Fibroblast of mammary gland (primary cell): ENCODE measurements at places on chromosomes 6 and 20.

DNA sequence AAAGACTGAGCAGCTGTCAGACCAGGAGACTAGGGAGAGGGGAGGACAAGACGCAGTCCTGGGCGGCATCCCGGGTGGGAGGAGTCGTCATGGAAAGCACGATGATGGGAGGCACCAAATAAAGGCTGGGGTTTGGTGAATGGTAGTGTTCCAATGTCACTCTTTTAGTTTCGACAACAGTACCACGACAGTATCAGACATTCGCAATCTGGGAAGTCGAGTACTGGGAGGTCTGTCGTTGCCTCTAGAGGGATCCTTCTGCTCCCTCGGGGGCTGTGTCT, 32.1 kb downstream of the PSMG4 start:
- no peak for DNase-seq

DNA sequence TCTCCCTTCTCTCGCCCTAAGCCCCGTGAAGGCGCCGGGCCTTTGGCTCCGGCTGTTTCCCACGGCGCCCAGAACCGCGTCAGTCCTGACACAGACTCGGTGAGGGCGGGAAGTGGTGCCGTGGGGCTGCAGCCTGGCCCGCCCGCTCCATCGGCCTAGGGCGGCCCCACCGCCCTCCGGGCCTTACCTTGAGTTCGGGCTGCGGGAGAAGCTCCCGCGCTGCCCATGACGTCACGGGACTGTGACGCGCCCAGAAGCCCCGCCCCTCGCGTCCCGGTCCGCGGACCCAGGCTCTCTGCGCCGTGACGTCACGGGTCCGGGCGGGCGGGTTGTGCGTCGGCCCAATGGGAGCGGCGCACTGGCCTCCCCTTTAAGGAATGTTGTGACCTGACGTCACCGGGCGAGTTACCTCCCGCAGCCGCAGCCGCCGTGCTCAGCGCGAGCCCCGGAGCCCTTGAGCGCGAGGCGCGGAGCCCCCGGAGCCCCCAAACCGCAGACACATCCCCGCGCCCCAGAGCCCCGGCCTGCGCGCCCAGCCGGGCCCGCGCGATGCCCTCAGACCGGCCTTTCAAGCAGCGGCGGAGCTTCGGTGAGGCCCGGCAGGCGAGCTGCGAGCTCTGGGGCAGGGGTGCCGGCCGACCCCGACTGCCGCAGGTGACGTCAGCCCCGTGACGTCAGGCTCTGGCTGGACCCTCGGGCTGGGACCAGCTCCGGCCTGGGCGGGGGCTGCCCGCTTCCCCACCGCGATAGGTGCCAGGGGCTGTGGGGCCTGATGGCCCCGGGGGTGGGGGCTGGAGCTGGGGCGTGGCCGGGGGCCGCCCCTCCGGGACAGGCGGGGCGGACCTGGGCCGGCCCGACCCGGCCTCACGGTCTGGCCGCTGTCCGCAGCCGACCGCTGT, at the start of gene MAP1LC3A:
Gene MAP1LC3A, plus strand, starts transcription at position 399 of the 899 bp plus-strand sequence. Its CDS starts 151 bp downstream, at position 550.
- peak; percentile 93 for DNase-seq

GRCh38 chr20:20248620-20249200, 119.2 kb upstream of the INSM1 start:
- no peak for DNase-seq

DNA sequence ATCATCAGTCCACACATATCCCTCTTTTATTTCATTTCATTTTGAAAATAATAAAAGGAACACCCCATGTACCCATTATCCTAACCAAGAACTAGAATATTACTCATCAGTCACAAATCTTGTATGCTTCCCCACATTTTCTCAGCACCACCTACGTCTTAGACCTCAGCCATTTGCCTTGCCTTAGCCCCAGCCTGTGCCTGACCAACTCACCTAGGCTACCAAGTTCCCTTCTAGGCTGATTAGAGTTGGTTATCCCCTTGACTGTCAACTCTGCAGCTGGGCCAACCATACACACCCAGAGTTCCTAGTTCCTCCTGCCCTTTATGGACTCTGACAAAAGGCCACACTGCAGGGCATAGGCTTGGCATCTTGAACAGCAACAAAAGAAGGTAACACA, 33.4 kb upstream of the IPCEF1 start:
- DNase-seq: no peak

- no peak for DNase-seq
These were observed 14.2 kb upstream of the UNC93A start for GRCh38 chr6:167276772-167277533.

DNA sequence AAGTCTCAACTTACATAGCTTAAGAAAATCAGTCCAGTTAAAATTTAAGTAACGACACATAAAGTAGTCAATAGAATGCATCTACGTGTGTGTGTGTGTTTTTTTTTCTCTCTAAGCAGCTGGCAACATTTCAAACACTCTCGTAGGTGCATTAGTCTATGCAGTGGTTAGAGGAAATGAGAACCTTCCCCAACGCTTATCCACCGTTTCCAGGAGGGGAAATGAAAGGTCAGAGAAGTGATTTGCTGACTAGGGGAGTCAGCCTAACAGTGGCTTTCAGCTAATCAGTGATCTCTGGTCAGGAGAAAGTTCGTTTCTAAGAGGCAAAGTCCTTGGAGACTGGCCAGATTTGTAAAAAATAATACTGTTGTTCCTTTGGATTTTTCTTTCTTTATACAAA, 806.6 kb downstream of the C6orf118 start:
- no peak for DNase-seq

GRCh38 chr20:8812817-8813216, 256.1 kb upstream of the PLCB4 start:
- no peak for DNase-seq

DNA sequence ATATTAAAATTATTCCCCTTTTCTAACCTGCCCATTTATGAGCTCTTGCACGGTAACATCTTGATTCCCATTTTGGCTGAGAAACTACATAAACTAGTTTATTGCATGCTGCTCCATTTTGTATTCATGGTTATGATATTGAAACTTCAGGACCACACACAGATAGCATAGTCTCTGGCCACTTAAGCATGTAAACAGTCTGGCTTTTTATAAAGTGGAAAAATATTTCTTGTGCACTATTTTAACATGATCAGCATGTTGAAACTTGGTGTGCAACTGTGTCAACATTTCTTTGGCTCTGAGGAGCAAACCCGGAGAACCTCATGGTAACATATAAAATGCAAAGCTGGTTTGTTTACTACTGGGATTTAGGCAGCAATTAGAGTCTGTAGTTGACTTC, 70.7 kb downstream of the SLX4IP start:
- DNase-seq: peak; percentile 32

GRCh38 chr20:48635791-48636267, 192.0 kb downstream of the PREX1 start:
- DNase-seq: peak; percentile 33

- DNase-seq: peak; percentile 21
These were observed 10.2 kb upstream of the KIF16B start for GRCh38 chr20:16583474-16583873.

DNA sequence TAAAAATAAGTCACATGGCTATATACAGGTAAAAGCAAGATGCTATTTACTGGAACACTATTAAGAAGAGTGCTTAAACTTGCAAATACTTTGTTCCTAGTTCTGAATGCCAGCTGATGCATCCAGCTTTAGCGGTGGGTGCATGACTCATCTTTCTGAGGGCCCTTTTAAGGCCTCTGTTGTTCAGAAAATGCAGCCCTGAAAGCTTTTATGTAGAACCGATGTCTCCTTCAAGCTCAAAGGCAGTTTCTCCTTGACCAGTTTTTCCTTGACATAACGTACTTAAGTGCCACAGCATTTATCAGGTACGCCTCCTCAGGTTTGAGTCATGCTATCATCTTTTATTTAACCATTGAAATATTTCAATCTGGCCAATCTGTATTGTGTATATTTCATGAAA, 82.8 kb downstream of the MLIP start:
- peak; percentile 56 for DNase-seq

GRCh38 chr6:130252527-130253237, 29.9 kb upstream of the SAMD3 start:
- no peak for DNase-seq

- DNase-seq: no peak
These were observed 37.5 kb upstream of the SMOC2 start for GRCh38 chr6:168403370-168404005.

GRCh38 chr6:17600527-17601385, 654 bp downstream of the FAM8A1 start:
- DNase-seq: peak; percentile 13

GRCh38 chr20:59224236-59224635, 60.6 kb downstream of the ZNF831 start:
- no peak for DNase-seq

DNA sequence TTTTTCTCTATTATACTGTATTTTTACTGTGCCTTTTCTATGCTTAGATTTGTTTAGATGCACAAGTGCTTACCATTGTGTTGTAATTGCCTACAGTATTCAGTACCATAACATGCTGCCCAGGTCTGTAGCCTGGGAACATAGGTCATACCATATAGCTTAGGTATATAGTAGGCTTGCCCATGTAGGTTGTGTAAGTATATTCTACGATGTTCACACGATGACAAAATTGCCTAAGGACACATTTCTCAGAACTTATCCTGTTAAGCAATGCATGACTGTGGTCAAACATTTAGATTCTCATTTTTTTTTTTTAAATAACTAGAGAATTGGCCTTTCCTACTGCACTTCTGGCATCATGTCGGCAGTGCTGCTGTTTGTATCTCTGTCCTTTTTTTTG, 253.7 kb upstream of the SUPT3H start:
- DNase-seq: no peak

DNA sequence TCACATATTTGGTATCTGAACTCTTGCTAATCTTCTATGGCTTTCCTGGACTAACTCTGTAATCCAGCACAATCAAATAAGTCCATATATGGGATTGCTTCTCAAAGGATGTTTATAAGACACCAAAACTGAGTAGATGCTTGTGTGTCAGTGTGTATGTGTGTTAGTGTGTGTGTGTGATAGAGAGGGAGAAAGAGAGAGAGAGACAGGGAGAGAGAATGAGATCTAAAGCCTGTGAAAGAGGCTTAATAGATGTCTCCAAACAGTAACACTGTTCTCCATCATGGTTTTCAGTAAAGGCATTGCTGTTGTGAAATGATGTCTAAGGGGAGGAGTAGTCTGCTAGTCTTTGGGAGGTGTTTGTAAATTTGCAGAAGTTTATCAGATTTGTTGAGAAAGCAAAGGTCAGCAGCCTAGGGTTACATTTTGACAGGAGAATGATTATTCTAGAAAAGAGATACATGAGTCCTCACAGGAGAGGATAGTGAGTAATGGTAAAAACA, 73.9 kb upstream of the MLIP start:
- no peak for DNase-seq

DNA sequence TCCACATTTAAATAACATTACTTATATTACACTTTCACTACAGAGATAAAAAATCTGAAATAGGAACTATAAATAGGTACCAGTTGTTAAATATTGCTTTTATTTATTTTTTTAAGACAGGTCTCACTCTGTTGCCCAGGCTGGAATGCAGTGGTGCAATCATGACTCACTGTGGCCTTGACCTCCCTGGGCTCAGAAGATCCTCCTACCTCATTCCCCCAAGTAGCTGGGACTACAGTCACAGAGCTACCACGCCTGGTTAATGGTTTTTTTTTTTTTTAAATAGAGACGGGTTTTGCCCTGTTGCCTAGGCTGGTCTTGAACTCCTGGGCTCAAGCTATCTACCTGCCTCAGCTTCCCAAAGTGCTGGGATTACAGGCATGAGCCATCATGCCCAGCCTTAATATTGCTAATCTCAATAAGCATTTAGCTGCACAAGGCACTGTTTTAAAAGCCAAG, 17.3 kb downstream of the EEF1E1 start:
- DNase-seq: peak; percentile 96

- DNase-seq: no peak
These were observed 45.2 kb downstream of the SPTLC3 start for GRCh38 chr20:13054011-13054410.

DNA sequence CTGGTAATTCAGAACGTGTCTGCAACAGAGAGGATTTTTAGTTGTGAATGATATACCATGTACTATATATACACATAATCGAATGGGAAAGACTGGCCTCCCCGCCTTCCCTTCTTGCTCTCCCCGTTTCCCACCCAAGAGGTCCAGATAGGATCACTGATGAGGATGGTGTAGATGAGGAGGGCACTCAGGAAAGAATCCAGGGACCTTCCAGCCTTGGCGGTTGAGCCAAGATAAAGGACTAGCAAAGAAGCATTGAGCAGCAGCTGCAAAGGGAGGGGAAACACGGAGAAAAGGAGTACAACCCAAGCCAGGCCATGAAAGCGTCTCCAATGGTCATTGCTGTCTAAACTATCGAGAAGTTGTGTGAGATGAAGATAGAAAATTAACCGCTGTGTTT, 84.0 kb upstream of the EXOC2 start:
- DNase-seq: no peak

GRCh38 chr6:6812427-6812826, 223.9 kb downstream of the LY86 start:
- no peak for DNase-seq

DNA sequence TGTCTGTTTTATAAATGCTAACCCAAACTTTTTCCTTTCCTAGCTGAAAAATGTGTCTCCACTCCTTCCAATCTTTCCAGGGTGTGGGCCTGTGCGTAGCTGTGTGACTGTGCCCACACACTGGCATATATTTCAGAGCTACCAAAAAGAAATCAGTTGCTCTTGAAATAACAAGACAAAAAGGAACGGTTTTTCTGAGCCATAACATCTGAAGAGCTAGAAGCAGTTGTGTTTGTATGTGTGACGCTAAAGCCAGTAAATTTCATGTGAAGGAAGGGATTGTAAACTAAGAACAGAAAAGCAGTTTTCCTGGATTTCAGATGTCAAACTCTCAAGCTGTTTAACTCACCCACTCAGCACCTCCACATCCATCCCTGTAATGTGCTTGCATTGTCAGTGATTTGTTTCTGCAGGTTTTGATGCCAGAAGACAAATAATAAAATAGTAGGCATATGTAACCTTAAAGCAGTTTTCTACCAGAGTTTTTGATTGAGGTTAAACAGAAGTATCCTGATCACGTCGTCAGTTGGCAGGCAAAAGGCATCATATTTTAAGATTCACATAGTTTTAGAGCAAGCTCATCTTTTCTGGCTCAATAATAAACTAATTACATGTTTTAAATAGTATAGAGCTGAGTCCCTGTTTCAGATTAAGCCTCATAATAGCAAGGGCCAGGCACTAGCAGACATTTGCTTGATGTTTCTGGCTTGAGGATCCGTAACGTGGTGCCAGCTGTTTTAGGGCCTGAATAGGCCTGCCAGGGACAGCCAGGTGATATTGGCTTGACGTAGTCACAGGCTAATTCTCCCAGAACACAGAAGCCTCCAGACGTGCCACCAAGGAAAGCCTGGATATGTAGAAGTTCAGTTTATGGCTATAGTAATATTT, 90.9 kb downstream of the FOXO3 start:
- peak; percentile 91 for DNase-seq

DNA sequence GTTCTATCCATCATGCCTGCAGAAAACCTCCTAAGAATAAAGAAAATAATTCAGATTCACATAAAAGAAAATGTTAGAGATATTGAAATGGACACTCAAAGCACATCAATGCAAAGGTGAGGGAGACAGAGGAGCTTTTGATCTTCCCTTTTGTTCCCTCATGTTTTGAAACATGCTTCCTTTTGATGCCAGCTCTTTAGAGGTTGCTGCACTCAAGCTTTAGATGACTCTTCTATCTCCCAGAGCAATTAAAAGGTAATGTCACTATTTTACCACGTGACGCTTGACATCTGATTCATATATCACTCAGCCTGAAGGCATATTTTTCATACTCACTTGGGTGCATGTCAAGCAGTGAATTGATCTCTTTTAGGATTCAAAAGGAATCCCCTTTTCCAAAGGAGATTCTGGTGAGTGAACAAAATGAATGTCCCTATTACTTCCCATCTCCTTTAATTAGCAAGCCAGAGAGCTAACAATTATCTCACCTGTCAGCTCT, 1026.7 kb downstream of the KIF16B start:
- DNase-seq: no peak
